ENCODE measurements at places on chromosomes 7 and 10.

- no peak for DNase-seq
Measured at GRCh38 chr10:104036069-104036384, 49.7 kb downstream of the COL17A1 start.

GRCh38 chr7:151124481-151124880, 38.2 kb downstream of the AGAP3 start:
- DNase-seq = no peak

DNA sequence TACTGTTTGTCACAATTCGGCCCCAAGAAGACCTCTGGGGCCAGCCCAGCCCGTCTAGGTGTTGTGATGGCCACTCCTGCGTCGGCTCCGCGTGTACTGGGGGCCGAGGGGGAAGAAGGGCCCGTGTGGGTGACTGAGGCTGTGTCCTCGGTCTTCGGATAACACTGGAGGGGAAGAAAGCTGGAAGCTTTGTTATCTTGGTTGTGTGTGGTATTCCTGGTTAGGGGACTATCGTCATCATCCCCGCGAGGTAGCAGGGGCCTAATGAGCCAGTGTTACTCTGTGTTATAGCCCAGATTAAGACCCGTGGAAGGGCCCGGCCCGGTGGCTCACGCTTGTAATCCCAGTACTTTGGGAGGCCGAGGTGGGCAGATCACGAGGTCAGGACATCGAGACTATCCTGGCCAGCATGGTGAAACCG, 854 bp downstream of the MTG1 start:
- no peak for DNase-seq

DNA sequence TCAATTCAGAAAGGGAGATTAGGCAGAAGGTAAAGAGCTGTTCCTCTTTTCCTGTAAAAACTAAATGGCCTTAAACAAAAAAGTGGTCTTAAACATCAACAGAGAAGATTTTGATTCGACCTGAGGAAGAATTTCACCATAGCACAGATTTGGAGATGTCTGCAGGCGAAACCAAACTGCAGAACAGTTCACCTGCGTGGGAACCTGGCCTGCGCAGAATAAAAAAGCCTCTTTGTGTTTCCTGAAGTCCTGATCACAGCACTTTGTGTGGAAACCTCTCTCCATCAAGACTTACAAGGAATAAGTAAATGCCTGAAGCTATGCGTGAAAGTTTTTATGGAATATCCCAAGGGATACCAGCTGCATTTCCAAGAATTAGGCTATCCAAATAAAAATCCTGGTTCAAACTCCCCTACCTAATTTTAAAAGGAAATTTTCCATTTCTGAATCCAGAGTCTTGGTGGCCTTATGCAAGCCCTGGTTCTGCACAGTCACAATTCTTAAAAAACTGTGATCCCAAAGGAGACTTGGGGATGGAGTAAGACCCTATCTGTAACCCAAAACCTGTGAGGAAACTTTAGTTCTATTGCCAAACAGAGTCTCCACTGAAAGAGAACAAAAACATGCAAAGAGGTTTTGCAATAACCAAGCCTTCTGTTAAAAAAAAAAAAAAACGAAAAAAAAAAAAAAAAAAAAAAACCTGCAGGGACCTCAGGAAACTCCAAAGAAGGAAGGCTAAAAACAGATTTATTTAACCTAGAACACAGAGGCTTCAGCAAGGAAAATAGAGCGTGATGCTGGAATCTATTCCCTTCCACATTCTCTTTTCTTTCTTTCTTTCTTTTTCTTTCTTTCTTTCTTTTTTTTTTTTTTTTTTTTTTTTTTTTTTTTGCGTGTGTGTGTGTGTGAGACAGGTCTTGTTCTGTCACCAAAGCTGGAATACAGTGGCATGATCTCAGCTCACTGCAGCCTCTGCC, 10.4 kb downstream of the CALML3 start:
- DNase-seq = peak; percentile 51

GRCh38 chr7:93284908-93285307, 52.7 kb downstream of the VPS50 start:
- no peak for DNase-seq

- DNase-seq = no peak
Measured at GRCh38 chr10:112711366-112711765, 238.7 kb upstream of the TCF7L2 start.

GRCh38 chr7:47672977-47673381, 91.1 kb upstream of the TNS3 start:
- no peak for DNase-seq

DNA sequence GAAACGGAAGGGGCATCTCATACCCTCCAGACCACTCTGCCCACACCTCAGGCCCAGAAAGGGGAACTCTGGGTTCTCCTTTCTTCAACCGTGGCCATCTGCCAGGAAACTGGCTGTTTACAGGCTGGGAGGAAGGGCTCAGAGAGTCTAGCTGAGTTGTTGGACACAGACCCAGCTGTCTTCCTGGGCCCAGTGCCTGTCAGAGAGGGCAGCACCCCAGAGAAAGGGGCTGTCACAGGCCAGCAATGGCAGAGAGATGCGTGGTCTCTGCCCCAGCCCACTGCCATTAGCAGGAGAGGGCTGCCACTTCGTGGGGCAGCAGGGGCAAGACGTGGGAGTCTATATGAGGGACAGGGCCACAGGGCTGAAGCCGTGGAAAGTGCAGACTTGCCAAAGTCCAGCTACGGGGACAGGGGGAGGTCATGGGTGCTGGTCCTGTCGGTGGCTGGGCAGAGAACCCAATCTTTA, 11.0 kb downstream of the GRID1 start:
- DNase-seq = no peak

DNA sequence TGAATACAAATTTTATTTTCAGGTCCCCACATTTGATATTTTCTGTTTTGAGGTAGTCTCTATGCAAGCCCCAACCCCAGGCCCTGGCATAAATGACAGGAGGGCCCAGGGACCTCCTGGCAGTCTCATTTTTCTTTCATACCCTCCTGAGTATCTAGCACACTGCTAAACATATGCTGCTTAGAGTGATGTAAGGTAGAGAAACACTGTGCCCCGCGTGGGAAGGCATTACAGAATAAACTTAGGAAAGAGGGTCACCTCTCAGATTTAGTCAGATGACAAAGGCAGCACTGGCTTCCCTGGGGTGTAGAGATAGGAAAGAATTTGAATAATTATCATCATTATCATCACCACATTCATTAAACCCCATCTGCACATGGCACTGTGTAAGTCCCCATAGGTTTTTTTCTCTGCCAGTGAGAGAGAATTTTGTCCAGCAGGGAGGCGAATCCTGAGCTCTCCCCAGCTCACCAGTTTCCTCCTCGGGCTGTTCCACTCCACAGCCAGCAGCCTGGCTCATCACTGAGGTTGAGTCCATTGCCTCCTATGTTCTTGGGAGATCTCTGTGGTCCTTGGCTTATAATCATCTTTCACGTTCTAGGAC, 507.3 kb upstream of the GALNT17 start:
- DNase-seq = no peak

- no peak for DNase-seq
Measured at GRCh38 chr7:41476460-41476803, 226.5 kb downstream of the INHBA start.

DNA sequence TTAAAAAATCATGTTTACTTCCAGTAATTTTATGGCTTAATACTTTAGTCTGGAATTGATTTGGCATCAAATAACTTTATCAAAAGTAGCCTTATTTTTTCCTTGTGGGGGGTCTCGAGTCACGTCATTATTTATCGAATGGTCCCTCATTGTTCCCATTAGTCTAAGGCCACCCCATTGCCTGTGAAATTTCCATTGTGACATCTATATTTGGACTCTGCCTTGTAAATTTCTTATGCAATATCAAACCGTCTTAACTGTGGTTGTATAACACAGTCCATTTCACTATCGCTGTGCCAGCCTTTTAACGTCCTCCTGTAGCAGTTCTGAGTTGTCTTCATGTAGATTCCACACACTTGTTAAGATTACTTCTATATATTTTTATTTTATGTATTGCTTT, 103.9 kb upstream of the RET start:
- DNase-seq = no peak

DNA sequence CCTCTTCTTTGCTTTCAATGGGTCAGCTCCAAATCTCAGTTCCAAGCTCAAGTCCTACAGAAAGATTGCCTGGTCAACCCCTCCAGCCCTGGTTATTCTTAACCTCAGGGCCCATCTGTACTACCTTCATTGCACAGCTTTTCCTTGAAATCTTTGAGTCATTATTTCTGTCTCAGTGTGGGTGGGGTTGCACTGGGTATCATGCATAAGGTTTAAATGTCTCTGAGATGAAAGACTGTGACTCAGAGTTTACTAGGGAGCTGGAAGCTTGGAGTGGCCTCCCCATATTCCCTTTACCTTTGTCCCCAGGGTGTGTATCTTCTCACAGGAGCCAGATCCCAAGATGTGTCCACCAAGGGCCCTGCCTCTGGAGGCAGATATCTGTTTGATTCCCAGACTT, 3.3 kb upstream of the OR6V1 start:
- DNase-seq = no peak

DNA sequence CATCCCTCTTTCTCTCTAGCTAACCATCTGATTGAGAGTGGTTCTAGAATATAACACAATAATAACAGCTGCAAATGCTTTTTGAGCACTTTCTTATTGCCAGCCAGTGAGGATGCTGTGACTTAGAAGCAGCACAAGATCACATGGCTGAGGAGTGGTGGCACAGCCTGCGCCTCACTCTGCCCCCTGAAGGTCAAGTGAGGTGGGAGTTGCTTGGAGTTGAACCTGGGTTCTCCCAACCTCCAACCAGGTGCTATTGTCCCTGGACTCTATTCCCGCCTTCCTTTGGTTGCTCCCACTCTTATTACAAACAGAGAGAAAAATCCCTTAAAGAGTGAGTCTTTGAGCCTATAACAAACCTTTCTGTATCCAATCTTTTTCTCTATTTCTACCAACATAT, 280.3 kb upstream of the PODXL start:
- no peak for DNase-seq

DNA sequence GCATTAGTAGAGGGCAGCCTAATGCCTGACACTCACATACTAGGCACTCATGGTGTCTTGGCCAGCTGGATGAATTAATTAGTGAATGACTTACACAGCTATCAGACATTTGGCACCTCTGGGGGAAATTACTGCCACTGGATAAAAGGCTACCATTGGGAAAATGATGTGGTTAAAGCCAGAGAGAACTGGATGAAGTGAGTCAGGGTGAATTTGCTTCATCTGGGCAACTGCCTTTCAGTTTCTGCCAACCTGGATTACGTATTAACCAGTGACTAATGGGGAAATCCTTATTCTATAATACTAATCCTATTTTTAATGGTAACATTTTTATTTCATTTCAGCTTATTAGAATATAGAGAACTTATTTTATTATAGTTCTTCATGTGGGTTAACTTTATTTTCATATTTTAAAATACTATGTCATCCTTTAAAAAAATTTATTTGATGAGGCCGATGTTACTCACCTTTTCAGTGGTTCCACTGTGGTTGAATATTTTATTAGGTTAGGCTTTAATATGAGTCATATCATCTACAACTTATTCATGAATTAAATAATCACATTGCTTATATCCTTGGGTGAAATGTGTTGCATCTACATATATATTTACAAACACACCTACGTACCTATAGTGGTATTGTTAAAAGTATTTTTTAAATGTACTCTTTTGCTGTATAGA, 85.6 kb upstream of the CAPZA2 start:
- peak; percentile 87 for DNase-seq

DNA sequence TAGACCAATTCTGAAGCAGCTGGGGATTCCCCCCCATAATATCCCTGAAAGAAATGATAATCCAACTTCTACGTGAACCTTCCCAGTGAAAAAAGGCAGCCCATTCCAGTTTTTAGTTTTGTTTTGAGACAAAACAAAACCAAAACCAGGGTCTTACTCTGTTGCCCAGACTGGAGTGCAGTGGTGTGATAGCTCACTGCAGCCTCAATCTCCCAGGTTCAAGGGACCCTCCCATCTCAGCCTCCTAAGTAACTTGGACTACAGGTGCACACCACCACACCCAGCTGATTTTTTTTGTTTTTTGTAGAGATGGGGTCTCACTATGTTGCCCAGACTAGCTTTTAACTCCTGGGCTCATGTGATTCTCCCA, 12.5 kb upstream of the ARPC1A start:
- DNase-seq = no peak

DNA sequence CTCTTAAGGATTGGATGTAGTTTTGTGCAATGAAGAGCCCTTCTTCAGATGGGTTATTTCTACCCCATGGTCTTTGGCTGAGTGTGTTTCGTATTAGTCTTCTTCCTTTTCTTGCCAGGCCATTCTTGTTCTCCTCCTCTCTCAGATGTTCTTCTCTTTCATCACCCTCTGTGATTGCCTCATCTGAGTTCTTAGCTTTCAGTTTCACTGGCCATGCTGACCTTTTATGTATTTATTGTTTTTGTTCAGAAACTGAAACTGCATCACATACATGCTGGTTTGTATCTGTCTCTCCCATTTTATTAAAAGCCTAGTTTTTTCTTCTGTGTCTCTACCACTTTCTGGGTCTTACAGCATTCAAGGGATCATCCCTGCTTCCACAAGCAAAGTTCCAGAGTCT, 21.7 kb upstream of the PCGF5 start:
- DNase-seq = peak; percentile 63

- DNase-seq = no peak
Measured at GRCh38 chr7:5564894-5565293, 141.3 kb upstream of the TNRC18 start.

DNA sequence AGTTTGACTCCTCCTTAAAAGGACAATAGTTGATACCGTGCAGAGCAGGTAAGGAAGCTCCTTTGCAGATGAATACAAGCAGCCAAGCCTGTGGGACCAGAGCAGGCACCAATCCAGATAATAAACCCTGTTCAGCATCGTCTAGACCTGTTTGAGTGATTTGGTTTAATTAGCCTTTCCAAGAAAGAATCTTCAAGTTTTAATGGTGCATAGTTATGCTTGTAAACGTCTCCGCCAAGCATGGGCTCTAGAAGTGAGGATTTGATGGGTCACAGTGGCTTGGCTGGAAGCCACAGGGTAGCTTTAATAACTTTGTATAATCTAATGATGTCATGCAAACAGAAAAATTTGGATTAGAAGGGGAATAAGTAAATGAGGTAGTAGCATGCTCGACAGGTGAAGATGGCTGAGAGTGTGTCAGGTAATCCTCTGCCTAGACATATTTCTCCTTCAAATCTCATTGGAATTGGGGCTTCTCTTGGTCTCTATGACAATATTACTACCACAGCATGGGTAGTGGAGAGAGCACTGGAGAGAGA, 188.4 kb downstream of the DYNC1I1 start:
- no peak for DNase-seq

- DNase-seq = no peak
Measured at GRCh38 chr7:754531-755412, 27.7 kb upstream of the PRKAR1B start.
